ENCODE measurements at places on chromosomes 3 and 15.

DNA sequence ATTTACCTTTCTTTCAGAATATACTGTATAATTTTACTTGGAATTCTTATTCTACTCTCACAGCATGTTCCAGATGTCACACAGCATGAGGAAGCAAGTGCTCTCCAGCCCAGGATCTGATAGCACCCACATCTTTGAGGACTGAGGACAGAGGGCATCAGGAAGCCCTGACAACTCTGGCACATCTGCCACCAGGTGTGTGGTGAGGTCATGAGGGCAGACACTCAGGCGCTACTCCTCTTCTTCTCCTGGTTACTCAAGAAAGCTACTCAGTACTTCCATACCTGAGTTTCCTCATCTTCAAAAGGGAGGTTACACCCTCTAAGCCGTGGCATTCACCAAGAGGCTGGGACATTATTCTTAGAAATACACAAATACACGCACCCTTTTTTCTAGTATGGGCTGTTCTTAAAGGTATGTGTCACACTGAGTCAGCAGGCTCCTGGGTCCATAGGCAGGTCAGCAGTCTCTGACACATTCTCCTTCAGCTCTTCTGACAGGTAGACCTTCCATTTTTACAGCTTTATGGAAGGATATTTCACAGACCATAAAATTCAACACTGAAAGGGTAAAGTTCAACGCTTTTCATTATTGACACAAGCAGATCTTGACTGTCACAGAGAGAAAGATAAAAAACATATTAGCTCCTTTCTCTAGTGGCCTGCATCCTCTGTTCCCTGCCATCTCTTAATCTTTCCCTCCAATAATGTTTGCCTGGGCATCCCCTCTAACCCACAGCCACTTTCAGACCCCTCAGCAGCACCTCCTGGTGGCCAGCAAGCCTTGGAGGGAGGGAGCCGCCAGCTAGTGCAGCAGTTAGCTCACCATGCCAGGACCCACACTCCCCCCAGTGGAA is 103.2 kb upstream of the TJP1 start:
- DNase-seq: no peak

DNA sequence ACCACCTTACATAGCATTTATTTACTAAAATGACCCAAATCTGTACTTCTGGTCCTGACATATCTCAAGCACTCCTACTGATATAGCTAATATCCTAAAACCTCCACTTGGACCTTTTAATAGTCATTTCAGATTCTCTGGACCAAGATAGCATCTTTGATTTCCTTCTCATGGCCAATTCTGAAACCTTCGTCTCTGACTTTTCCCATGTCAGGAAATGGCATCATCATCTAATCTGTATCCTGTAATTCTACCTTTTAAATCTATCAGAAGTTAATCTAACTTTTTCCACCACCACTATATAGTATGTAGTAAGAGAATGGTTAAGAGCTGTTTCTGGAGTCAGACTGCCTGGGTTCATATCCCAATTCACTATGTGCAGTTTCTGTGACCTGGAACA is 16.2 kb downstream of the STX19 start:
- no peak for DNase-seq

DNA sequence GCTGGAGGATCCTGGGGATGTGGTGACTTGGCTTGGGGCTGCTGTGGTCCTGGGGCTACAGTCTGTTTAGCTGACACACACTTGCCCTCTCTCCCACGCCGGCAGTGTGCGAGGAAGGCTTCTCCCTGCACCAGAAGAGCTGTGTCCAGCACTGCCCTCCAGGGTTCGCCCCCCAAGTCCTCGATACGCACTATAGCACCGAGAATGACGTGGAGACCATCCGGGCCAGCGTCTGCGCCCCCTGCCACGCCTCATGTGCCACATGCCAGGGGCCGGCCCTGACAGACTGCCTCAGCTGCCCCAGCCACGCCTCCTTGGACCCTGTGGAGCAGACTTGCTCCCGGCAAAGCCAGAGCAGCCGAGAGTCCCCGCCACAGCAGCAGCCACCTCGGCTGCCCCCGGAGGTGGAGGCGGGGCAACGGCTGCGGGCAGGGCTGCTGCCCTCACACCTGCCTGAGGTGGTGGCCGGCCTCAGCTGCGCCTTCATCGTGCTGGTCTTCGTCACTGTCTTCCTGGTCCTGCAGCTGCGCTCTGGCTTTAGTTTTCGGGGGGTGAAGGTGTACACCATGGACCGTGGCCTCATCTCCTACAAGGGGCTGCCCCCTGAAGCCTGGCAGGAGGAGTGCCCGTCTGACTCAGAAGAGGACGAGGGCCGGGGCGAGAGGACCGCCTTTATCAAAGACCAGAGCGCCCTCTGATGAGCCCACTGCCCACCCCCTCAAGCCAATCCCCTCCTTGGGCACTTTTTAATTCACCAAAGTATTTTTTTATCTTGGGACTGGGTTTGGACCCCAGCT is 2.9 kb upstream of the FES start:
- DNase-seq: no peak

DNA sequence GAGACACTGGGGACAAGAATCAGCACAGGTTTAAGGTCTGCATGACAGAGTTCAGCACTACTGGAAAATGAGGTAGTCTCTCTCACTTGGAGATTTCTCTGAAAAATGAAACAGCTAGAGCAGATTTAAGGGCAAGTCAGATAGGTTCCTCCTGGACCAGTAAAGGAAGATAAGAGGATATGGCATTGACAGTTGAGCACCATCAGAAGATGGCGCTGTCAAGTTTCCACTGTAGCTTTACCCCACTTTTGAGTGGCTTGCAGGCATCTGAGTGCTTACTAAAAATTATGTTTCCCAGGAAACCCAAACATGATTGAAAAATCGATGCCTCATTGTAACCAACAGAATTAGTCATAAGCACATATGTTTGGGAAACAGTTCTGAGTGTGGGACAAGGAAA is 407.2 kb upstream of the UBE2E2 start:
- DNase-seq: no peak

DNA sequence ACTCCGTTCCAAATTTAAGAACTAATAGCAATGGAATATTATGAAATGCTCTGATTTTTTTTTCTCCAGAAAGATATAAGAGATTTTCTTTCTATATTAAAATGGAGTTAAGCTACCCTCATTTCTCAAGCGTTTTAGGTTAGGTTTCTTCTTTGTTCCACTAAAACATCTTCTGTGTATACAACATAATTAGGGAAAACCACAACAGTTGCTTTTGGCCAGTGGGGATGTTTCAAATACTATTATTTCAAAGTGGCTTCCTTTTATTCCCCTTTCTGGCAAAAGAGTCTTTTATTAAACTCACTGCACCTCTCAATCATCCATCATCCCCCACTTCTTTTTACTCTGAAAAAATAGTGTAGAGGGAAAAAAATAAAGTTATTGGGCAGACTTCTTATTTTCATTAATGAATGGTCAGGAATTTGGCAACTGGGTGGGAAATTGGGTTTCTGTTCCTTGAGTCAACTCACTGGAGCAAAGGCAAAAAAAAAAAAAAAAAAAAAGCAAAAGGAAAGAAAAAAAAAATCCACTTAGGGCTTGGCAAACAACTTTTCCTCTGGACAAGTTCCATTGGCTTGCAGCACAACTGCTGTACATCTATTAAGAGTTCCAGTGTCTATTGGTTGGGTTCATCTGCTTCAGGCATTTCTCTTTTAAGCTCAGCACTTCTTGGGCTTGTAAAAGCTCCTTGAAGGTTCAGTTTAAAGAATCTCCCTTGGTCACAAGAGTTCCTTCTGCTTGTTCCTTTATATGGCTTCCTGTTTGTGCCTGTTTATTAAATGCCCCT is 963.4 kb downstream of the ROBO1 start:
- no peak for DNase-seq

GRCh38 chr15:69685512-69686452 is 233.2 kb downstream of the RPLP1 start:
- DNase-seq: no peak

DNA sequence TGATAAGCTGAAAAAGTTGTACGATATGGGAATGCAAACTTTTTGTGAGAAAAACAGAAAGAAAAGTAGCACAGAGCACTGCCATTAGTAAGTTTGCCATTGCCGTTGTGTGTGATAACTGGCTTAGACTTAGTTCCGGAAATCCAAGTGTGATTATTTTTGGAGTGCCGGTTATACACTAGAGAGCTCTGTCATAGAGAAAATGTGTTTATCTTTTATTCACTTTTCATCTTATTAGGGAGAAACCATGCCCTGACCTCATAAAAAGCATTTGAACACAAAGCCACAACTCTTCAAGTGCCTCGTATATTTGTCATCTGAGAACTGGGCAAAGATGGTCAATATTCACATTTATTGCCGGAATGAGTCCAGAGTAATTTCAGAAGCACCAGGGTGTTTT is 36.1 kb downstream of the CTDSPL start:
- DNase-seq: no peak

GRCh38 chr3:2536575-2536974 is 437.9 kb downstream of the CNTN4 start:
- DNase-seq: no peak

- no peak for DNase-seq
These were observed 213.9 kb downstream of the OCA2 start for GRCh38 chr15:27885201-27885600.

DNA sequence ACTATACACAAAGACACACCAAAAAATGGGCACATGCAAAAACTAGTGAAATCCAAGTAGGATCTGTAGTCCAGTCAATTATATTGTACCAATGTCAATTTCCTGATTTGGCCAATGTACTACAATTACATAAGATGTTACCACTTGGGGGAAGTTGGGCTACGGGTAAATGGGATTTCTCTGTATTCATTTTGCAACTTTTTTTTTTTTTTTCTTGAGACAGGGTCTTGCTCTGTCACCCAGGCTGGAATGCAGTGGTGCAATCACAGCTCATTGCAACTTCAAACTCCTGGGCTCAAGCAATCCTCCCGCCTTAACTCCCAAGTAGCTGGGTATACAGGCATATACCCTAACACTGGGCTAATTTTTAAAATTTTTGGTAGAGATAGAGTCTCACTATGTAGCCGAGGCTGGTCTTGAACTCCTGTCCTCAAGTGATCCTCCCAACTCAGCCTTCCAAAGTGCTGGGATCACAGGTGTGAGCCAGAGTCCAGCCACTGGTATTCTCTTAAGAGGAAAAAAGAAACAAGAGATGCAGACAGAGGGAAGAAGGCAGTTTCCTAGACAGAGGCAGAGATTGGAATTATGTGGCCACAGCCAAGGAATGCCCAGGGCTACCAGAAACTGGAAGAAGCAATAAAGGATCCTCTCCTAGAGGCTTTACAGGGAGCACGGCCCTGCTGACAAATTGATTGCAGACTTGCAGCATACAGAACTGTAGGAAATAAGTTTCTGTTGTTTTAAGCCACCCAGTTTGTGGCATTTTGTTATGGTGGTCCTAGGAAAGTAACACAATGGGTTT is 33.3 kb downstream of the TFDP2 start:
- no peak for DNase-seq

GRCh38 chr15:39287322-39288195 is 293.3 kb upstream of the THBS1 start:
- no peak for DNase-seq

GRCh38 chr3:55042591-55042990 is 114.7 kb upstream of the LRTM1 start:
- no peak for DNase-seq

DNA sequence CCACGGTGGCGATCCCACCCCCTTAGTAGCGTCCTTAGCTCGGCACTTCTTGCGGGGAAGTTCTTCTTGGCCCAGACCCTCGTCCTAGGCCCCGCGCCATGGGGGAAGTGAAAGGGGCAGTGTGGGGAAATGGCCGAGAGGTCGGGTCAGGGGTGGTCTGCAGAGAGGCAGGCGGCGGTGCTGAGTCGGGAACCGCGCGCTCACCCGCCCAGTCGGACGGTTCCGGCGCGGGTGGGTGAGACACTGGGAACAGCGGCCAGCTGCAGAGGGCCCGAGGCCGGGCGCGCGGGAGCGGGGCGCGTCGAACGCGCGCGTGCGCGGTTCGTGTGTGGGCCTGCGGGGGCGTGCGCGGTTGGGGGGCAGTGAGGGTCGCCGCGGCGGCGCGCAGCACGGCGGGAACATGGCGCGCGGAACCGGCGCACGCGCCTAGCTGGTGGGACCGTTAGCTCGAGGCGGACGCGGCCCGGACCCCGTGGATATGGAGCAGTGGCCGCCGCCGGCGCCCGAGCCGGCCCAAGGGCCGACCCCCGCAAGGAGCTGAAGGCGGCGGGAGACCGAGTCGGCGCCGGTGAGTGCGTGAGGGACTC is 246.9 kb downstream of the GOLGA6L6 start:
- DNase-seq: no peak

- no peak for DNase-seq
These were observed 918.4 kb downstream of the NAALADL2 start for GRCh38 chr3:175777495-175777894.

DNA sequence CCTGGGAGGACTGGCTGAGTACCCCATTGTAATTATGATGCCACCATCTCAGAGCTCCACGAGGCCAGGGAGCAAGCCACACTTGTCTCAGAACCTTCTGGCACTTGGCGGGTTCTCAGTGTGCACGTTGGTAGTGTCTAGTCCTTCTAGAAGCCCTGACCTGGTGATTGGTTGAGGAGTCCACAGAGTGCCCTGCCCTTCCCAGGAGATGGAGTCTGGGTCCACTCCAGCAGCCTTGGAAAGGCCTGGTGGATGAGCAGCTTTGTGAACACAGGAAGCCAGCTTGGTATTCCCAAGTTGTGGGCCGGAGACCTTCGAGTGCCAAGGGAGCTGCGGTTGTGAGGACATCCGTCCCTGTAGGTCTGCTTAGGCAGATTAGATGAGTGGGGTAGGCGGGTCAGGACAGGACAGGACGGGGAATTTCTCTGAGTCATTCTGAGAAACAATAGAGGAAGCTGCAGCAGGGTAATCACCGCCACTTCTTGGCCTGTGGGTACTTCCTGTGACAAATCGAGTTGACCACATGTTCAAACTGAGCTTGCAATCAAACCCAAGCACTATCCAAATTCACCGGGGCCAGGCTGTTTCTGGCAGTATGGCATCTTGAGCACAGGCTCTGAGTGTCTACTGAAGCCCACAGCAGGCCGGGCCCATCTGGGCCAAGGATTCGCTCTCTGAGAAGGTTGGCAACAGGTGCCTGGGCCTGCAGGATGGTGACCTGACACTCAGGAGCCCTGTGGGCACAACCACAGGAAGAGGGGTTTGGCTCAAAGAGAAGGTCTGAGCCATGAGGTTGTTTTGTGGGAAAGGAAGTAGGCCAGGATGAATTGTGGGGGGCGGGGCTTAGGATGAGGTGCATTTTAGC is 71.5 kb upstream of the PLXNA1 start:
- no peak for DNase-seq

DNA sequence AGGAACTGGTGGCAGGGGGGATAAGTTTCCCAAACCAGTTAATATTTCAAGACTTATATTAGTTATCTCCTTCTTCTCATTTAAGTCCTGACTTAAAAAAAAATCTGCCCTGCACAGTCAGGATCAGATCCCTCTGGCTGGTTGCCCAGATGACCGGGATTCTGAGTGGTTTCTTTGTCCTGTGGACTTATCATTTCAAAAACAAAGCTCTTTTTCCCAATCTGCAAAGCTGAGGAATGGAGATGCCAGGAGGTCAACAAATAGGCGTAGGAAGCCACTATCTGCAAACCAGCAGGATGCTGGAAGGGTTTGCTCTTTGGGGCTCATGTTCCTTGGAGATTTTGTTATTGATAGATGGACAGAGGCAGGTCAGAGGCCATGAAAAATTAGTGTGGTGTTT is 5.8 kb downstream of the C3orf20 start:
- DNase-seq: no peak

Measured in NCI-H1930 (cell line).